ENCODE measurements at places on chromosomes 12 and 14. TPM values are rescaled to one million over a fixed set of nuclear protein-coding genes. Genes with fewer than 3 reads are reported as not detected.

The PMCH gene
- total RNA-seq, result not detected

The ATF1 gene
- 14.0 TPM for total RNA-seq

The KLHDC1 gene
- 0.84 TPM for total RNA-seq

The AKAP5 gene
- 0.34 TPM for total RNA-seq

The TSHR gene
- not detected for total RNA-seq

The OVCH1 gene
- not detected for total RNA-seq

The NKX2-1 gene
- total RNA-seq, result not detected

The LTA4H gene
- 56.0 TPM for total RNA-seq

The TC2N gene
- total RNA-seq, result 1.0 TPM

The TMEM106C gene
- 100.0 TPM for total RNA-seq

The REM2 gene
- total RNA-seq, result 0.27 TPM

The KRT72 gene
- total RNA-seq, result not detected

The GRIP1 gene
- not detected for total RNA-seq

The ITGB7 gene
- 0.80 TPM for total RNA-seq

The STAB2 gene
- not detected for total RNA-seq

The CLEC14A gene
- 167 TPM for total RNA-seq

The ATF7IP gene
- total RNA-seq, result 22.2 TPM

The EGLN3 gene
- 0.30 TPM for total RNA-seq

The TMTC1 gene
- total RNA-seq, result 9.3 TPM

The MYRFL gene
- not detected for total RNA-seq

The MGP gene
- total RNA-seq, result 38.0 TPM

The FSCB gene
- not detected for total RNA-seq

The LGR5 gene
- total RNA-seq, result not detected

The GPR84 gene
- not detected for total RNA-seq

The HOXC9 gene
- not detected for total RNA-seq

The DYNLL1 gene
- 585 TPM for total RNA-seq

The PRH1 gene
- total RNA-seq, result 3.0 TPM

The BRI3BP gene
- total RNA-seq, result 6.9 TPM

The CCDC177 gene
- total RNA-seq, result not detected

The GPX2 gene
- not detected for total RNA-seq

The TSPAN8 gene
- total RNA-seq, result not detected

The SLC25A47 gene
- not detected for total RNA-seq

The DAO gene
- total RNA-seq, result not detected

The GPRC5D gene
- total RNA-seq, result not detected

The KIF26A gene
- 9.4 TPM for total RNA-seq

The KRT74 gene
- total RNA-seq, result not detected

The RBP5 gene
- not detected for total RNA-seq

The TTC9 gene
- total RNA-seq, result 0.05 TPM

The GLIPR1 gene
- total RNA-seq, result 17.0 TPM
